ENCODE measurements at places on chromosomes 5 and 9.

DNA sequence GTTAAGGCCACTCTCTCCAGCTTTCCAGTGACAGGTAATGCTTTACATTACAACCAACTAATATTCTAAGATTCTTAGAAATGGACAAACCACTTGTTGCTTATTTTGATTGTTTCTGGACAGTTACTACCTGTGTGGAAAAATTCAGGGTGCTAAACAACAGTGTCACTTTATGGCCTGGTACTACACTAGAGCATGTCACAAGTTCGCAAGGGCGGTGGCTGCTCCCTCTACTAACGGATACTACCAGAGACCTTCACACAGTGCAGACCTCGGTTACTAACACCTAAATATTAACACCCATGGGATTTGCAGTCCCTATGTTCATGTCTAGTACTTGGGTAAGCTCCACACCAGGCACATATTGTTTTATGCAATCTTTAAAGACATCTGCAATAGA lies 13.4 kb downstream of the HMGXB3 start:
- DNase-seq = no peak

- DNase-seq = no peak
Observed at GRCh38 chr5:64298586-64298985, 132.9 kb downstream of the RNF180 start.

- no peak for DNase-seq
Observed at GRCh38 chr5:136374003-136374402, 8.7 kb upstream of the TRPC7 start.

DNA sequence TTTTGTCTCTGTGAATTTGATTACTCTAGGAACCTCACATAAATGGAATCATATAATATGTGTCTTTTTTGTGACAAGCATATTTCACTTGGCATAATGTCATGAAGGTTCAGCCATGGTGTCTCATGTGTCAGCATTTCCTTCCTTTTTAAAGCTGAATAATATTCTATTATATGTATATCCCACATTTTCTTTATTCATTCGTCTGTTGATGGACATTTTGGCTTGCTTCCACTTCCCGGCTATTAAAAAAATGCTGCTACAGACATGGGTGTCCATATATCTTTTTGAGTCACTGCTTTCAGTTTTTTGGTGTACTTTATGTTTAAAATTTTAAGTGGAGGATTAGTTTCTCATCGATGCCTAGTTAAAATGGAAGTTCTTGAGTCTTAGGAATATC lies 59.8 kb upstream of the C5orf63 start:
- no peak for DNase-seq

GRCh38 chr5:53249529-53250200 lies 140.1 kb upstream of the MOCS2 start:
- no peak for DNase-seq

GRCh38 chr5:14114615-14115251 lies 28.4 kb upstream of the TRIO start:
- DNase-seq = no peak

- no peak for DNase-seq
Observed at GRCh38 chr5:50576686-50577256, 89.7 kb upstream of the PARP8 start.

DNA sequence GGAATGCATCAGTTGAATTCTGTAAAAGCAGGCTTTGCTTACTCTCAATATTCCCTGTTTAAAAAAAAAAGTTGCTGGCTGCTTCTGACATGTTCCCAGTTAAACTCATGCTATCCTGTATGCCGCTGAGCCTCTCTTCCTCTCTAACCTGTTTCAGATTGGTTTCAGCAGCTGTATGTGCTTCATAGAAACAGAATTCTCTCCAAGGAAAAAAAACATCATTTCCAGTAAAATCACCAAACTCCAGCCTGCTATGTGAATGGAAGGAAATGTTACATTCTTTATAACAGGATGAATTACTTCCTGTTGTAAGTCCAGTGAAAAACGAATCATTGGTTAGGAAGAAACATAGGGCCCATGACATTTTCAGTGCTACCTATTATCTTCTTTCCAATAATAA lies 25.7 kb upstream of the KCNV2 start:
- DNase-seq = no peak

DNA sequence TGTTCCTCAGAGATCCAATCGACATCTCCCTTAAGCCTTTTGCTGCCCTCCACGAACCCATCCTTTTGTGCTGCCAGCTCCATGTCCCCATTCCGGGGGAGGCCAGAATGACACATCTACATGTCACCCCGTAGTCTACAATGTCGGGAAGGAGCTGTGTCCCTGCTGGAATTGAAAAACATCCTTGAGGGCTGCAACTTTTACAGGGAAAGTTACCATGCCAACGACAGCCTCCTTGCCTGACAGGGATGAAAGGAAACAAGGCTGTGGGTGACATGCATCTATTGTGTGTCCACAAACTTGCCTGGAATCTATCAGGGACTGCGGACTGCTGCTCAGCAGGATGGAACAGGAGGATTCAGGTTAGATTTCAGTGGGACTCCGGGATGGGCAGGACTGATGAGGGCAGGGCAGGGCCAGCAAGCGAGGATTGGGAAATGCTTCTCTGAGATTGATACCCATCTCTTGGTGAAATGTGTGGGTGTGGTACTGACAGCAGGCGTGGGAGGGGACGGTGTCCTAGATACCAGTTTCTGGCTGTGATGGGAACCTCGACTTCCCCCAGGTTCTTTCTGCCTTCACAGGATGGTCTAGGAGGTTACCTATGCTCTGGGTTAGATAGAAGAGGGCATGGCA lies 25.5 kb downstream of the EGR1 start:
- DNase-seq = no peak

GRCh38 chr9:96818533-96818932 lies 35.8 kb downstream of the ZNF782 start:
- DNase-seq = no peak

DNA sequence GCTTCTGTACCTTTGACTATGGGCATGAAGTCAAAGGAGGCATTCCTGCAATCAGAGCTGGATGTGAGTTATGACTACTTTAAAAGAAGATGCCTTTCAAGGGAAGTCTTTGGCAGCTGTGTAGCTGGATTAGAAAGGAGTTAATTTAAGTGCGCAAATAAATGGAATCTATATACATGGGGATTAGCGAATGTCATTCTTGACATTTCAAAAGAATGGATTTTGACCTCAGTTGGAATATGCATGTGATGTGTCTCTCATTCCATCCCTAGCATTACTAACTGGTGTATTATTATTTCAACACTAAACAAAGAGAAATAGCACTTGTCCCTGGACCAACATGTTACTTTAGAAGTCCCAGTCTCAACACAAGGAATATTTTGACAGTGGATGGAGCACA lies 359.6 kb upstream of the SLC24A2 start:
- DNase-seq = no peak
